ENCODE measurements at places on chromosomes 7 and 10.
A peak's percentile ranks its signal among the peaks of the same experiment; 100 is the strongest.

DNA sequence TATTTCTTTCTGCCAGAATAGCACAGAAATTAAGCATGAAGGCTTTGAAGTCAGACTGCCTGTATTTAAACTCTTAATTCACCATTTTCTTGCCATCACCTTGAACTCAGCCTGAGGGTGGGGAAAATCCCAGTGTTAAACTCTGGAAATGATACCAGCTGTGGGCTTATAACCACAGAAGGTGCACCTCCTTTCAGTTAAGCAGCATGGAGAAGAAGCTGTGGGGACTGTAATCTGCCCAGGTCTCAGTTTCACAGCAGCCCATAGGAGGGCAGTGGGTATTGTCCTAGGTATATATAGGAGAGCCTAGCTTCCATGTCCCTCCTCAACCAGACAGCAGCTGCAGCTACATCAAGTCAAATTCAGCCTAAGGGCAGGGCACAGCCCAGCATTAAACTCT lies 241.6 kb downstream of the HPSE2 start:
- DNase-seq = no peak

GRCh38 chr10:71933651-71934050 lies 30.5 kb upstream of the CHST3 start:
- DNase-seq = peak; percentile 33

DNA sequence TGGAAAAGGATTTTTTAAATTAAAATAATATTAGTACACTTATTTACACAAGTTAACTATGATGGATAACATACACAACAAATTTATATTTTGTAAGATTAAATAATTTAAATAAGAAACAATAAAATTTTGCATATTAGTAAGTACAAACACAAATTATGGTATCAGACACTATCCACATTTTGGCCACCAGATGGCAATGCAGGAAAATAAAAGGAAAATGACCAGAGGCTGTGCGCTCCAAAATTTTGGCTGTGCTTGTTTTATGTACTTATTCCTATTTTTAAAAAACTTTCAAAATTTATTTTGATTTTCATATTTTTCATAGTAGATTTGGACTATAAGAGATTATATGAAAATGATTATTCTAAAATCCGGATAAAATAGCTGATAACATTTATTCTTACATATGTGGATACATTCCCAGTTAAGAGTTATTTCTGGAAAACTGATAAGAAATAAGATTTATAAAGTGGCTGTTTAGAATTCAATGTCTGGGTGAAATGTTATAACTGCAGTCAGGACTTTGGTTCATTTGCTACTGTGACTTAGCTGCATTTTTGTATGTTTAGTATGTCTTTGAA lies 274.7 kb upstream of the HGF start:
- DNase-seq = no peak

DNA sequence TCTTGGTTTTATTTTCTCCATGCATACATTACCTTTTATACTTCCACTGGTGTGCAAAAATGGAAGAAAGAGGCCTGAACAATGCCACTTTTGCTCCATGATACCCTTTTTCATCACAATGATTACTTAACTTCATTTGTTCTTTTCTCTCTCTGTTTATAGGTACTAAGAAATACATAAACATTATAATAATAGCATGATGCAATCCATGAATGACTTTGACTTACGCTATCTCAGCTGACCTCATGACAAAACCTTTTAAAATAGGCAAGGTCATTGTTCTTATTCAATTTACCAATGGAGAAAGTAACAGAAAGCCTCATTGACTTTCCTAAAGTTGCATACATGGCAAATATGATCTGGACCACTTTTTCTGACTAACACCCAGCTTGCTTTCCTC lies 105.1 kb upstream of the ZEB1 start:
- DNase-seq = no peak

DNA sequence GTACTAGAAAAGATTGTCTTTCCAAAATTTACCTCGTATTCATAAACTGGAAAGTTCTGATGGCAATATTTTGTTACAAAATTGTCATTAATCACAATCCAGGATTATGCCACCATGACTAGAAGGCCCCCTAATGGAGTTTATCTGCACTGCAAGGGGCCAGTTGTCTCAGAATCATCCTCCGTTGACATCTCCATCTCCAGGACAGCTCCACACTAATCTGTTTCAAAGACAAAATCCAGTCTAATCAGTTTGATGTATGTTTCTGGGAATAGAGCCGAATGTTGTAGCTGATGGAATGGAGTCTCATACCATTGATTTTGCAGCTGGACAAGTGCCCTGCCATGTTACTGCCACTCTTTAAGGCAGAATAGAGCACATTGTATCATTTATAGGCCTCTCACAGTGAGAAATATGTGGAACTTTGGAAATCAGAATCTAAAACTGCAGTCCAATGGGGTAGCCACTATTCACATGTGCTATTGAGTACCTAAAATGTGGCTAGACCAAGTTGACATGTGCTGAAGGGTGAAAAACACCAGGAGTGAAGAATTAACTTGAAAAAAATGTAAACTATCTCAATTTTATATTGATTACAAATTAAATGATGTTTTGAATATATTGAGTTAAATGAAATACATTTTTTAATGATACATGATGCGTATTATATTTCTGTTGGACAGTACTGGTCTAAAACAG lies 38.3 kb upstream of the TOMM7 start:
- no peak for DNase-seq

GRCh38 chr7:106613848-106614560 lies 47.0 kb downstream of the CCDC71L start:
- no peak for DNase-seq

GRCh38 chr10:44993226-44993921 lies 7.3 kb upstream of the ZNF22 start:
- DNase-seq = no peak

DNA sequence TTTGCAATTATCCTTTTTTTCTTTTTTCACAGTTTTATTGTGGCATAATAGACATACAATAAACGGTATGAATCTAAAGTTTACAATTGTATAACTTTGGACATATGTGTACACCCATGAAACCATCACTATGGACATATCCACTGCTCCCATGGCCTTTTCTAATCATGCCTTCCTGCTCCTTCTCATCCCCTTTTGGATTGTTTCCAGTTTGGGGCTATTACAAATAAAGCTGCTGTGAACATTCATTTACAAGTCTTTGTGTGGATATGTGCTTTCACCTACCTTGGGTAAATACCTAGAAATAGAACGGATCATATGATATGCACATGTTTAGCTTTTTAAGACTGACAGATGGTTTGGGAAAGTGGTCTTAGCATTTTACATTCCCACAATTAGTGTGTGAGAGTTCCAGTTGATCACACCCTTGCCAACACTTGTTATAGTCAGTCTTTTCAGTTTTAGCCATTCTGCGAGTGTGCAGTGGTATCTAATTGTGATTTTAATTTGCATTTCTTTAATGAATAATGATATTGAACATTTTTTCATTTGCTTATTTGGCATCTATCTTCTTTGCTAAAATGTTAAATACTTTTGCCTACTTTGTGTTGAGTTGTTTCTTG lies 120.9 kb upstream of the KAT6B start:
- no peak for DNase-seq

DNA sequence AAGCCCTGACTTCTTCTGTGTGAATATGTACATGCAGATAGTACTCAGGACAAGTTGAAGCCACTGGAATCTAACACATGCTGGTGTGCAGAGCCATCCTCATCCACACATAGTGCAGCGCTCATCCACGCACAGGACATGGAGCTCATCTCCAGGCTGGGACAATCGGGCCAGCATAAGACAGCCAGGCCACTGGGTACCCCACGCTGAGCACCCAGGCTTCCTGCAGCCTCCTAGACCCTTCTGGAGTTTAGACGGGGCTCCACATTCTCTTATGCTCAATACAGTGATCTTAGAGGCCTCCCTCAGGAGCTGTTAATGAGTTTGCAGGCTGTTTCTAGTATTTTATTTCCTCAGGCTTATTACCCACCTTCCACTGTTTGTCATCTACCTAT lies 238.9 kb downstream of the TNS3 start:
- no peak for DNase-seq

DNA sequence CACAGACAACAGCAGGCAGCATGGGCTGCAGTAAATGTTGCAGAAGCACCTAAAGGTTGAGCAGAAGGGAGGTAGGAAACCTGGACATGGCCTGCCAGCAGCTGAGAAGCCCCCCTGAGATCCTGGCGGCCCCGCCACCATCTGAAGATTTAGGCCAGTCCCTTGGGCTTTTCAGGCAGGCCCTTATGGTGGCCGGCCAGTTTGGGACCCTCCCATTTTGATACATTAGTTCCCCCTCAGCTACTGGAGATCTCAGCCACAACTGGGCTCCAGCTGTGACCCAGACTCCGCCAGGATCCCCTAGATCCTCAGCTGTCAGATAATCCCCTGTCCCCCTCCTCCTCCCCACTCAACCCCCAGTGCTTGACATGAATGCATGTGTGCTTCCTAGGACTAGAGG lies 34.4 kb downstream of the ZNF783 start:
- no peak for DNase-seq

DNA sequence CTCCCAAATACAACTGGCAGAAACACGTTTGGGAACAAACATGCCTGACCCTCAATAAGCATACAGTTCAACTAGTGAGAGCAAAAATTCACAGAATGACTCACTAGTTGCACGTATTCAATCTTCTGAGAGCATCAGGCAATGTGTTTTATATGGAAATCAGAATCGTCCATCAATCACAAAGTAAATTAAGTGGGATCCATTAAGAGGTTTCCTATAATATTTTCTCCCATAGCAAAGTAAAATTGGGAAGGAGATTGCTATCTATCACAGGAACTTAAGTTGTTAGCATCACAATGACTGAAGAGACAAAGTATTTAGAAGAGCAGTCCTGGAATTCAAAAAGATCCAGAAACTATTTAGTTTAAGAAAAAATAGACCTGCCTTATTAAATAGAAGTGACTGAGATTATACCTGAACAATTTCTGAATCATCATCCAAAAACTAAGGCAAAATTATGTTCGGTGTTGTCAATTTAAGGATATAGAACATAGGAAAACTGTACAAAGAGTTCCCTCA lies 28.3 kb downstream of the INHBA start:
- no peak for DNase-seq

- no peak for DNase-seq
Observed at GRCh38 chr7:146002431-146003078, 114.0 kb upstream of the CNTNAP2 start.

GRCh38 chr10:4201866-4202825 lies 417.1 kb upstream of the KLF6 start:
- DNase-seq = no peak

- DNase-seq = no peak
Observed at GRCh38 chr7:34902182-34902581, 135.1 kb downstream of the DPY19L1 start.

- no peak for DNase-seq
Observed at GRCh38 chr7:110786328-110786965, 304.5 kb upstream of the LRRN3 start.

GRCh38 chr10:116082206-116082605 lies 190.8 kb downstream of the GFRA1 start:
- no peak for DNase-seq

GRCh38 chr7:158781217-158781973 lies 47.9 kb downstream of the ESYT2 start:
- no peak for DNase-seq

DNA sequence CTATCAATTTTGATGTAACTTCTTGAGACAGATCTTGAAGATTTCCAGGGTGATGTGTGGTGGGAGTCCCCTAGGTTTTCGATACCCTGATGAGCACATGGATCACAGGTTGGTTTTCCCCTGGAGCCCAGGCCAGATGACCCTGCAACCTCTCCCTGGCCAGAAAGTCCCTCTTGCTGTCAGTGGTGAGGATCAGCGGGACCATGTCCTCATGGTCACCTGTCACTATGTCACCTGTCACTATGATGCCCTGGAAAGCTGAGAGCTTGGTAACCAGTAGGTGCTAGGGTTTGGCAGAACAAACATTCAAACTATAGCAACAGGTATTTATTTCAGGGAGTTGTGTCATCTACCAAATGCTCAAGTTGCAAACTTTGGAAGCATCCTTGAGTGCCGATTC lies 197.9 kb downstream of the ARHGAP12 start:
- DNase-seq = no peak

GRCh38 chr10:115052226-115052625 lies 40.9 kb upstream of the ATRNL1 start:
- DNase-seq = no peak

- no peak for DNase-seq
Observed at GRCh38 chr10:48389272-48389671, 82.8 kb downstream of the MAPK8 start.

GRCh38 chr10:79477456-79477855 lies 32.0 kb upstream of the ZCCHC24 start:
- no peak for DNase-seq

GRCh38 chr10:123301077-123301857 lies 147.1 kb downstream of the BUB3 start:
- no peak for DNase-seq

GRCh38 chr10:44724415-44725174 lies 186.5 kb upstream of the TMEM72 start:
- DNase-seq = no peak

GRCh38 chr7:9645756-9646155 lies 1212.3 kb downstream of the NXPH1 start:
- DNase-seq = no peak

DNA sequence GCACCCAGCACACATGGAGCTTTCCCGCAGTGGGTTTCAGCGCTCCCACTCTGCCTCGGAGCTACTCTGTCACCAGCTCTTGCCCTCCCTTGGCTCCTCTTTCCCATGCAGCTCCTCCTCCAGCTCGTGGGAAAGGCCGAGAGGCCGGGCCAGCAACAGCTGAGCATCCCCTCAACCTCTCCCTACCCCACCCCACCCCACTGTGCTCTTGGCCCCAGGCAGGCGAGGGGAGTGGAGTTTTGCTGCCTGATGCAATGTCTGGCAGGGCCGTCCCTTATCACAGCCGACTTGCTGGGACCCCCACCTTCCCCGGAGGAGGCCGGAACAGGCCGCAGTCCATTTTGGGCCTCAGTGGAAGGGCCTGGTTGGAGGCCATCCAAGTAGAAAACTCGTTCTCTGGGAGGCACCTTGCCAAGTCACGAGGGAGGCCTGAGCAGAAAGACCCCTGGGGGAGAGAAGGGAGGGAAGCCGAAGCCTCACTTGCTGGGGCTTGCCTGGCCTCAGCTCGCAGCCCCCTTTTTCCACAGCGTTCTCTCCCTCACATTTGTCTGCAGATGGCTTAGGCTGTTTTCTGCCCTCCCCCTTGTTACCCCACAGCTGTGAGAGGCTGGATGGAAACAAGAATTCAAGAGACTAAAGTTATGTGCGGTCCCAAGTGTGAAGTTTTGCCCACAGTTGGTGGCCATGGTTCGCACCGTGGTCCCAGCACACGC lies 35.3 kb downstream of the CHST3 start:
- DNase-seq = no peak

DNA sequence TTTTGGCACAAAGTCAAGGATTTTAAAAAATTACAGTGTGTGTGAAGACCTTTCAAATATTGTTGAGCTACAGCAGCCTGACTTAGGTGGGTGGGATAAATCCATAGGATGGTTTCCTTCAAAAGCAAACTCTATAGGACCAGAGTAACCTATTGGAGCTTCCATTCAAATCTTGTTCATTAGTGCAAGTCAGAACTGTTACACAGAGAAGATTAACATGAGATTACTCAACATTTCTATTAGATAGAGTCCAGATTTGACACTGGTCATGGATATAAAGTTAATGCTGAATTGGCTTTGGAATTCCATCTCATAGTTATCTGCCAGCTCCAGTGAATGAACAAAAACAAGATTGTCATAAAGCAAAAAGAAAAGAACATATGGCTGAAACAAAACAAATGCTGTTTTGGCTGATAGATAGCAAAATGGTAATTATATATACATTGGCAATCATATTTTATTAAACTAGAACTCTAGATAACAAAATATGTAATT lies 129.6 kb upstream of the SEMA3A start:
- no peak for DNase-seq
